ENCODE measurements at places on chromosomes 13 and 19.

DNA sequence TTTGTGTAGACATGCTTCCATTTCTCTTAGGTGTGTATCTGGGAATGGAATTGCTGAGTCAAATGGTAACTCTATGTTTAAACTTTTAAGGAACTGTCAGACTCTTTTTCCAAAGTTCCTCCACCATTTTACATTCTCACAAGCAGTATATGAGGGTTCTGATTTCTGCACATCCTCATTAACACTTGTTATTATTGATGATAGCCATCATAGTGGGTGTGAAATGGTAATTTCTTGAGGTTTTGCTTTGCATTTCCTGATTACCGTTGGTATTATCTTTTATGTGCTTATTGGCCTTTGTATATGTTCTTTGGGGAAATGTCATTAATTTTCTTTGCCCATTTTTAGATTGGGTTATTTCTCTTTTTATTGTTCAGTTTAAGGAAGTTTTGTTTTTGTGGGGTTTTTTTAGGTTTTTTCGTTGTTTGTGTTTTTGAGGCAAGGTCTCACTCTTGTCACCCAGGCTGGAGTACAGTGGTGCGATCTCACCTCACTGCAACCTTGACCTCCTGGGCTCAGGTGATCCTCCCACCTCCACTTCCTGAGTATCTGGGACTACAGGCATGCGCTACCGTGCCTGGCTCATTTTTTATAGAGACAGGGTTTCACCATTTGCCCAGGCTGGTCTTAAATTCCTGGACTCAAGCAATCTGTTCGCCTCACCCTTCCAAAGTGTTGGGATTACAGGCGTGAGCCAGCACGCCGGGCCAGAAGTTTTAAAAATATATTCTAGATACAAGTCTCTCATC is 34.3 kb downstream of the NAA16 start:
- no peak for DNase-seq

GRCh38 chr13:90427322-90428272 is 919.9 kb upstream of the MIR17HG start:
- peak; percentile 17 for DNase-seq

GRCh38 chr13:45737571-45738017 is 35.5 kb downstream of the CBY2 start:
- DNase-seq: no peak

DNA sequence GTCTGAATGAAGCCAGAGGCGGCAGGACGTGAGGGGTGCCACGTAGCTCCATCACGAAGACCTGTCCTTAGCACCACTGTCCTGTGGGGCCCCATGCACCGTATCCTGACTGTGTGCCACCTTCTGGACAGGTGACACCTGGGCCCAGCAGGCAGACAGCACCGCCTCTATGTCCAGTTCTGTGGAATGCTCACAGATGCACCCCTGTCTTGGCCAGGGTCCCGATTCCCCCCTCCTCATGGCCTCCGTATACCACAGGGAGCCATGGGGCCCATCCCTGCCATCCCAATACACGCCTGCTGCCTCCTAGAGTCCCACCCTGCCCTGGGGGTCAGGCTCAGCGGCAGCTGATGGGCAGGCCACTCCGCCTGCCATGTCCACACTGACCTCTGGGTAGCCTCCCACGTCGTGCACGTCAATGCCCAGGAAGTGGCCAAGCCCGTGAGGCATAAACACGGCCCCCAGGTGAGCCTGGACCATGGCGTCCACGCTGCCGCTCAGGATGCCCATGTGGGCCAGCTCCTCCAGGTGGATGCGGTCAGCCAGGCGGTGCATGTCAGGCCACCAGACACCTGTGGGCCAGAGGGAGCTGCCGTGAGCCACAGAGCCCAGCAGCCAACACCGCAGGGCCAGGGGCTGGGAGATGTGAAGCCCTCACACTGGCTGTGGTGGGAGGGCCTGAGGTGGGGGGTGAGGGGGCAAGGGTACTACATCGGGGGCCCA is 17.6 kb downstream of the CEBPG start:
- no peak for DNase-seq

DNA sequence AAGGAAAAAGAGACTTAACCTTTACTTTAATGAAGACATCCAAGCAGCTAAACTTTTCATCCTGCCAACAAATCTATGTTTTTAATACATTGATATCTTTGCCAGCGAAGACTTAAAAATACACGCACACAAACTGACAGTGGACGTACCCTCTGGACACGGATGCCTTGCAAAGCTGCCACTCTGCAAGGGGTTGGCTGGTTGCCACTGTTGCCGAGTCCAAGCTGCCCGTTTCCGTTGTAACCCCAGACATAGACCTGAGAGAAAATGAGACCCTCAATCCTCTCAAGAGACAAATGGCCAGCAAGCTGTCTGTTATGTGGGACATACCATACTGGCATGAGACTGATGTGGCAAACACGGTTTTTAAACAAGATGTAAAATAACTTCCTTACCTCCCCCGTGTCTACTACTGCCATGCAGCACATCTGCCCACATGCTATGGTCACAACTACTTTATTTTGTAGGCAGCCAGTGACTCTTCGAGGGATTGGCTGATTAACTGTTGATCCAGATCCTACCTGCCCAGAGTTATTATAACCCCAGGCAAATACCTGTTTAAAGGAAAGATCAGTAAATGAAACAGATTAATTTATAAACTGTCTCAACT is 21.2 kb downstream of the RCBTB2 start:
- no peak for DNase-seq

DNA sequence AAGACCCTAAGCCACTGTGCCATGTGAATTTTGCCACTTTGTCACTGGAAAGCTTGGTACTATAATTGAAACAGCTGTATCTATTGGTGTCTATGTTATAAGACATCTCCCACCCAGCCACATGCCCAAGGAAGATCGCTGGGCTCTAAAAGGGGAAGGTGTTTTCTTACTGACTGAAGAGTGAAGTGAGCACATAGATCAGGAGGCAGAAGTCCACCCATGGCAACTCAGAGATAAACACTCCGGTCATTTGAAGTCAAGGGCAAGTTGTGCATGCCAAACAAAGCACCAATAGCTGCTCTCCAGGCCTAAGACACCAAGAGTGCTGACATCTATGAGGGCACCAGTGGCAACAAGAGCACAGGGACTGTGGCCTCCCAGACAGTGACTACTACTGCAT is 153.8 kb downstream of the KCTD12 start:
- no peak for DNase-seq

- no peak for DNase-seq
Measured at GRCh38 chr19:44344255-44344654, 12.2 kb downstream of the ZNF112 start.

GRCh38 chr13:40438022-40438680 is 228.3 kb downstream of the FOXO1 start:
- no peak for DNase-seq

DNA sequence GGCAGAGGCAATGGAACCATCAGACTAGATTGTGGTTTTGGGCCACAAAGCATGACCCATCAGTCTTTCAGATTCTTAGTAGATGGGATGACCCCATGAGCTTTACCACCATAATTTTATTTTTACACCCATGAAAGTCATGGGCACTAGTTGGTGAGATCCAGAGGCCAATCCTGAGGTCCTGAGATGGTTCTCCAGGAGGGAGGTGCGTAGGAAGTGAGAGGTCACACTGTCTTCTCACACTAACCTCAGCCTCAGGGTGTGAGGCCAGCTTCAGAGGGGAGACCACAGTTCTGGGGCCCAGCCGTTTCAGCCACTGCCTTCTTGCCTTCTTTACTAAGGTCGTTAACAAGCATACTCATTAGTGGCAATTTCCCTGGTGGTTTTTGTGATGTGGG is 106.4 kb downstream of the AKAP11 start:
- no peak for DNase-seq

- no peak for DNase-seq
Measured at GRCh38 chr13:32176696-32177095, 138.5 kb downstream of the ZAR1L start.

DNA sequence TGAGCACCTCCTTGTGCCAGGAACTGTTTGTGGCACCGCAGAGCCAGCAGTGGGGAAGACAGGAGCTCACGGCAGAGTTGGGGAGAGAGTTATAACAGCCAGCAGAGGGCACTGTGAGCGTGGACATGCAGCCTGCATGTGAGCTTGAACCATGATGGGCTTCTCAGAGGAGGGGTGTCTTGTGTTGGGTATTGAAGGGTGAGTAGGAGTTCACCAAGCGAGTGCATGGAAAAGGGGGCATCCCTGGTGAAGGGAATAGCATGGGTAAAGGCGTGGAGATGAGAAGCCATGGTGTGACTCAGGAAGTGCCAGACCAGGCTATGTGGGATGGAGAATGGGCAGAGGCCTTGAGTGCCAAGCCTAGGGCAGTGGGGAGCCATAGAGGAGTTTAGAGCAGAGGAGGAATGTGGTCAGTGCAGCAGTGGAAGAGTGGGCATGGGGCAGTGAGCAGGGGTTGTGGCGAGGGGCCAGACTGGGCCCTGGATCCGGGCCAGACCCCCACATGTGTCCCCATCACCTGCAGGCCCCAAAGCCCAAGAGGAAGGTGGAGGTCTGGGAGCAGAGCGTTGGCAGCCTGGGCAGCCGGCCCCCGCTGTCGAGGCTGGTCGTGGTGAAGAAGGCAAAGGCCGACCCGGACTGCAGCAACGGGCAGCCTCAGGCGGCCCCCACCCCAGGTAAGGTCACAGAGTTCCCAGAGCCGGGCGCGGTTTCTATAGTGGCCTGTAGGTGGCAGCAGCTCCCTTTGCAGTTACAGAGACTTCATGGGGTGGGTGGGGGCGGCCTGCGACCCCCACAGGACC is 11.8 kb upstream of the SHD start:
- peak; percentile 87 for DNase-seq

- DNase-seq: no peak
Measured at GRCh38 chr13:112058941-112059340, 8.0 kb upstream of the SOX1 start.

All from neural progenitor cell (in vitro differentiated cells).